ENCODE measurements at places on chromosomes 11 and 22. TPM values are rescaled to one million over a fixed set of nuclear protein-coding genes. Genes with fewer than 3 reads are reported as not detected.

- no peak for DNase-seq
These were observed 140.5 kb downstream of the FCHSD2 start for GRCh38 chr11:73001615-73002014.

DNA sequence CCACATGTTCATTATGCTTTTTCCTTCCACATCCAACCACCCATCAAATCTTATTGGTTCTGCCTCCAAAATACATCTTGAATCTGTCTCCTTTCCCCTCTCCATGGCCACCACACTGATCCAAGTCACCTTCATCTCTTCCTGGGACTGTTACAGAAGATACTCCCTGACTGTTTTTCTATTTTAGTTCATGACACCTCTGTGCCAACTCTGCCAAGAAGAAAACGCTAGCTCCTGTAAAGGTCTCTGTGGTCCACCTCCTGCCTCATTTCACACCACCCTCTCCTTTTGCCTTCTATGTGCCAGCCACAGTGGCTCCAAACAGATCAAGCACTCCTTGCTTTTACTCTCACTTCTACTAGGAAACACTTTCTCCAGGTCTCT is 58.9 kb upstream of the CLTCL1 start:
- DNase-seq: no peak

DNA sequence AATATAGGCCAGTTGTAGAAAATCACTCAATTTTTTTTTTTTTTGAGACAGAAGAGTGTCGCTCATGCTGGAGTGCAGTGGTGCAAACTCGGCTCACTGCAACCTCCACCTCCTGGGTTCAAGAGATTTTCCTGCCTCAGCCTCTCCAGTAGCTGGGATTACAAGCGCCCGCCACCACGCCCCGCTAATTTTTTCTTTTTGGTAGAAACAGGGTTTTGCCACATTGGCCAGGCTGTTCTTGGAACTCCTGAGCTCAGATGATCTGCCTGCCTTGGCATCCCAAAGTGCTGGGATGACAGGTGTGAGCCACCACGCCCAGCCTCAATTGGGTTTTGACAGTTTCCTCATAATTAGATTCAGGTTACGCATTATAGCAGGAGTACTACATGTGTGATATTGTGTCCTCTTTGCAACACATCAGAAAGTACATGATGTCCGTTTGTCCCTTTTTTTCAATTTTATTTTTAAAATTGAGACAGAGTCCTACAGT is 2.6 kb upstream of the ATP6V1E1 start:
- no peak for DNase-seq

GRCh38 chr11:133239575-133239974 is 292.7 kb downstream of the OPCML start:
- no peak for DNase-seq

DNA sequence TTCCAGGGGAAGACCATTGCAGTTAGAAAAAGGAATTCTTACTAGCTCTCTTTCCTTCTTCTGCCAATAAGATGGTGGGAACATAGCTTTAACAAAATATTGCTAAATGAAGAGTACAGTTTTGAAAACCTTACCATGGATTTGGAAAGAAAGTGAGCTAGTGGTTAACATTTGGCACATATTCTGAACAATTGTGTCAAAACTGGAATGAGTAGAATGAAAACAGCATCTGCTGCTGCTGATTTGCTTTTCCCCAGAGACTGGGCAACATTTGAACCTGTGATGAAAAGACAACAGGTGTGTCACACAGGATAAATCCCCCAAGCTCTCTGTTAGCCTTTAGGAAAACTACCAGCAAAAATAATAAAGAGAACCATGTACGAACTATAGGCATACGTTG is 761.4 kb downstream of the KCNA4 start:
- no peak for DNase-seq

Gene ZNF202
- 14.9 TPM for total RNA-seq

Gene BEST1
- total RNA-seq: 0.20 TPM

Measured in activated naive CD8-positive, alpha-beta T cell treated with anti-CD3 and anti-CD28 coated beads, Interleukin-2, amount 10 ng/mL, durations not matched to agents 7 days and 5 days (primary cell).